ENCODE measurements at places on chromosomes 3 and 15.

GRCh38 chr15:24729760-24730159 is 54.2 kb downstream of the NPAP1 start:
- no peak for DNase-seq

- no peak for DNase-seq
Measured at GRCh38 chr3:195075199-195075940, 195.6 kb downstream of the XXYLT1 start.

DNA sequence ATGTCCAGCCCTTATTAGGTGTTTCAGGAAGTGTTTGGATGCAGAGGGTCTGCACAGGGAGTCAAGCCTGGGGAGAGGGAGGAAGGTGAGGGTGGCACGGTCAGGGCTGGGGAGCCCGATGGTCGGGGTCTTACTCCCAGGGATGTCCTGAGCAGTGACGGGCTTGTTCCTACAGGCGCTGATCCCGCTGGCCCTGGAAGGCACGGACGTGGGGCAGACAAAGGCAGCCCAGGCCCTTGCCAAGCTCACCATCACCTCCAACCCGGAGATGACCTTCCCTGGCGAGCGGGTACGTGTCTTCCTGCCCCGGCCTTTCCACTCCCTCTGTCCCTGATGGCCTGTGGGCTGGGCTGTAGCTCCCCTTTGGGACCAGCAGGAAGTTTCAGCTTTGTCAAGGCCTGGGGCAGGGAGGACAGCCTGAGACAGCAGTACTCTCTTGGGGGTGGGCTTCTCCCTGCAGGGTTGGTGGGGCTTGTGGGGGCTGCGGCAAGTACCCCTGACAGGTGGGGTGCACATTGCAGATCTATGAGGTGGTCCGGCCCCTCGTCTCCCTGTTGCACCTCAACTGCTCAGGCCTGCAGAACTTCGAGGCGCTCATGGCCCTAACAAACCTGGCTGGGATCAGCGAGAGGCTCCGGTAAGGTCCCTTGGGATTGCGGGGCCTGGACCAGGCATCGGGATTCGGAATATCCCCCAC is 4.6 kb upstream of the RCCD1 start:
- DNase-seq = no peak

- no peak for DNase-seq
Measured at GRCh38 chr3:55477306-55478303, 9.5 kb downstream of the WNT5A start.

GRCh38 chr3:142608631-142609030 is 12.4 kb downstream of the PLS1 start:
- no peak for DNase-seq

- DNase-seq = no peak
Measured at GRCh38 chr3:21377071-21377769, 373.8 kb downstream of the ZNF385D start.

GRCh38 chr3:123485551-123485950 is 36.7 kb upstream of the ADCY5 start:
- no peak for DNase-seq

DNA sequence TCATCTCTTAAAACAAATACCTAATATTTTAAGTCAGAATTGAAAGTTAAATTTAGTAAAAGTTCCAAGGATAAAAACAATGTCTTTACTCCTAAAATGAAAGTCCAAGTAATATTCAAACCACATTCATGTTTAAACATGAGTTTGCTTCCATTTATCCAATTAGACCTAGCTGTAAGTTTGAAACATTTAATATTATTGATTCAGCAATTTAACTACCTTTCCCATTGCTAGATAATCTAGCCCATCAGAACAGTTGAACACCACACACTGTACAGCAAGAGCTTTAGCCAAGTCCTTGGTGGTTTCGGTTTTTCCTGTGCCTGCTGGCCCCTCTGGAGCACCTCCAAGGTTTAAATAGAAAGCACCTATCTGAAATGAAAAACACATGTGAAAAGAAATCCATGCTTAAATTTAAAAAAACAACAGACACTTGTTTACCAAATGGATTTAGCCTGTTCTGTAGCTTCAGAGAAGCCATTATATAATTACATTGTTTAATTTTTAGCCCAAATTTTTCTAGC is 97.8 kb downstream of the DNAH12 start:
- DNase-seq = no peak

DNA sequence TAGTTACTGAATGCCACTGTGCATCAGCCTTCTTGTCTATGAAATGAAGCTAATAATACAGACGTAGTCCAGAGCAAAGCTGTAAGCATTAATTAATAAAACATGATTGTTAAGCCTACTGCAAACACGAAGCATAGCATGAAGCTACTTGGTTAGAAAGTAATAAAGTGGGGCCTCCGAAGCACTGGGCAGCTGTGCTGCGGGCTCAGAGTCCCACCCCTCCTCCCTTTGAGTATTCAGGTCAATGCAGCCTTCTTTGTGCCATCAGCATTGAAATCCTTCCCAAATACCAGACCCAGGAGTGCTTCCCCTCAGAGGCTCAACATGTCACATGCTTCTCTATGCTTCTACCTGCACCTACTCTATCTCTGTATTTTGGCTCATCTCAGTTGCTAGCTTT is 1112.6 kb downstream of the IGSF11 start:
- DNase-seq = no peak

DNA sequence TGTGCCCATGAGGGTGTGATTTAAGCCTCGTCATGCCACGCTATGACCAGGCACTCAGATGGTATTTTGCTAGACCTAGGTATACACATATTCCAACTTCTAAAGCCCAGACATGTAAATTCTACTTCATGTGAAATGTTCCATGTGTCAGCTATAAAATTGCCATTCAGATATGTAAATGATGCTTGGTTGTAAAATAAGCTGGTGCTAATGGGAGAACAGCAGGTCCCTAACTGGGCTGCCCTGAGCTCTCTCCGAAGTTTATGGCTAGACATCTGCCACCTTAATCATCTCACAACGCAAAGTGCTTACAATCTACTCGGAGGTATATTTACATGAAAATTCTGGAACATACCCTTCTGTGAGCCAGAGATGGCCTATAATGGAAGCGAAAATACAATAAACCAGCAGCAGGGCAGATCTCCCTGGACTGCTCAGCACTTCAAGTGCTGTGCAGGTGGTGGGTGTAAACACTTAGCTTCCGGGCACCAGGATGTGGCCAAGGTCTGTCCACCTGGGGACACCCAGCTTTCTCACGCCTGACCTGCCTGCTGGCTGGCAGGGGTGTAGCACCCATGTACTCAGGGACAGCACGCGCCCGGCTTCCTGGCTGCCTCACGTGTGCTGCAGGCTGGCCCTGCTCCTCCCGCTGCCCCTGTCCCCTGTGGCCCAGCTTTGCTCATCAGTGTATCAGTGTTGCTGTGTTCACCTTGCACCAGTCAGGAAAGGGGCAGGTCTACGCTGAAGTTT is 82.0 kb downstream of the CHDH start:
- no peak for DNase-seq

DNA sequence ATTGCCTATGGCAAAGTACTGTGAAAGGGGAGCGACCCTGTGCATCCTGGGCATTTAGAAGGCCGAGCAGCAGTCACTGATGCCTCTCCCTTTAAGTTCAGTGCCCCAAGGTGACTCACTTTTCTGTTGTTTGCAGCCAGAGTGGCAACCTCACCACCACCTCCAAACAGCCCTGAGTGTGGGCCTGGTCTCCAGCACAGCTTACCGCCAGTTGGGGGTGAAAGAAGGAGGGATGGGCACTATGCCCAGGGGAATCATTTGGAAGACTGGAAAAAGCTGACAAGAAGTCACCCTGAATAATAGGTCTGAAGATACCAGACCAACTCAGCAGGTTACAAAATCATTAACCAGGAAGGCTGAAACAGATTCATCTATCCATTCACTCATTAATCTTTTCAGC is 571.8 kb downstream of the EPHB1 start:
- no peak for DNase-seq

DNA sequence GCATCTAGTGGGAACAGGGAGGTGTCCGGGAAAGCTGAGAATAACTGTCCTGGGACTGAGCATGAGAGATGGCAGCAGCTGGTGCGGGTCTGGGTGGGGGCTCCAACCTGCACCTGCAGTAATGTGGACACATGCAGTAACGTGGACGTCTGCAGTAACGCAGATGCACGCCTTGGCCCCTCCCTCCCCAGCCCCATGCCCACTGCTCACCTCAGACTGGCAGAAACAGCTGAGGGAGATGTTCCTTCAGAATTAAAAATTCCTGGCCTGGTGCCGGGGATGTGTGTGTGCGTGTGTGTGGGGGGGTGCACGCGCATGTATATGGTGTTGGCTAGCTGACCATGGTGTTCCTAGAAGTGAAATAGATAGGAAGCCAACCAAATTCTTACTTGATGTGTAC is 86.7 kb upstream of the OXTR start:
- DNase-seq = no peak

DNA sequence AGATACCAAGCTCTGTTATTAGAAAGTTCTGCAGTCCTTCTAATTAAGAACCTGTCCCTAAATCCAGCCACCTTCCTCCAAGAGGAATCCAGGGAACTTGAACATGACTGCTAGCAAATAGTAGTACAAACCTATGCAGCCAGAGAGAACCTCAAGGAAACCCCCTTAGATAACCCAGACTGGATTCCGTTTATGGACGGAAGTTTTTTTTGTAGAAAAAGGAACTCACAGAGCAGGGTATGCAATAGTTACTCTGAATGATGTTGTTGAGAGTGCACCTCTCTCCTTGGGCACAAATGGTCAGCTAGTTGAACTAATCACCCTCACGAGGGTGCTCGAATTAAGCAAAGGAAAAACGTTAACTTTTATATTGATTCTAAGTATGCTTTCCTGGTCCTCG is 40.8 kb downstream of the TM4SF18 start:
- DNase-seq = no peak

GRCh38 chr3:52827441-52827840 is 3.0 kb downstream of the ITIH4 start:
- DNase-seq = no peak

- DNase-seq = no peak
Measured at GRCh38 chr15:88266170-88266569, 9.6 kb upstream of the NTRK3 start.

DNA sequence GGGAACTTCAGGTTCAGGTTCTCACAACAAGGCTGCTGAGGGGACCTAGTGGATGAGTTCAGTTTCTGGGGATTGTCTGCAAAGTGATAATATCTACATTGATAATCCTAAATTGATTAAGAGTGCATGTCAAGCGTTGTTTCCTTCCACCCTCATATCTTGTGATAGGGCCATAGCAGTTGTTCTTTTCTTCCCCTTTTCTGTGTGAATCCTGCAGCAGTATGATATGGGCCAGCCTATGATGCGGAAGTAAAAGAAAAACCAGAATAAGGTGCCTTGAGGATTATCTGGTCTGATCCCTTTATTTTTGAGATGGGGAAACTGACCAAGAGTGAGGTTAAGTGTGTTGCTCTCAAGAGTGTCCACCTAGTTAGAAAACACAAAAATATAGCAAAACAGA is 86.2 kb downstream of the MITF start:
- DNase-seq = no peak

DNA sequence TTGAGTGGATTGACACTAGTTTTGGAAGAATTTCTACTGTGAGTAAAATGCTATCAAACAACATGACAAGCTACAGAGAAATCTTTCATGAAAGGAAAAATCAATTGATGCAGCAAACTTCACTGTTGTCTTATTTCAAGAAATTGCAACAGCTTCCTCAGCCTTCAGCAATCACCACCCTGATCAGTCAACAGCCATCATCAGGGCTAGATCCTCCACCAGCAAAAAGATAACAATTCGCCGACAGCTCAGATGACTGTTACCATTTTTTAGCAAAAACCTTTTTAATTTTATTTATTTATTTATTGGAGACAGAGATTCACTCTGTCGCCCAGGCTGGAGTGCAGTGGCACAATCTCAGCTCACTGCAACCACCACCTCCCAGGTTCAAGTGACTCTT is 44.0 kb downstream of the MLH1 start:
- DNase-seq = no peak

DNA sequence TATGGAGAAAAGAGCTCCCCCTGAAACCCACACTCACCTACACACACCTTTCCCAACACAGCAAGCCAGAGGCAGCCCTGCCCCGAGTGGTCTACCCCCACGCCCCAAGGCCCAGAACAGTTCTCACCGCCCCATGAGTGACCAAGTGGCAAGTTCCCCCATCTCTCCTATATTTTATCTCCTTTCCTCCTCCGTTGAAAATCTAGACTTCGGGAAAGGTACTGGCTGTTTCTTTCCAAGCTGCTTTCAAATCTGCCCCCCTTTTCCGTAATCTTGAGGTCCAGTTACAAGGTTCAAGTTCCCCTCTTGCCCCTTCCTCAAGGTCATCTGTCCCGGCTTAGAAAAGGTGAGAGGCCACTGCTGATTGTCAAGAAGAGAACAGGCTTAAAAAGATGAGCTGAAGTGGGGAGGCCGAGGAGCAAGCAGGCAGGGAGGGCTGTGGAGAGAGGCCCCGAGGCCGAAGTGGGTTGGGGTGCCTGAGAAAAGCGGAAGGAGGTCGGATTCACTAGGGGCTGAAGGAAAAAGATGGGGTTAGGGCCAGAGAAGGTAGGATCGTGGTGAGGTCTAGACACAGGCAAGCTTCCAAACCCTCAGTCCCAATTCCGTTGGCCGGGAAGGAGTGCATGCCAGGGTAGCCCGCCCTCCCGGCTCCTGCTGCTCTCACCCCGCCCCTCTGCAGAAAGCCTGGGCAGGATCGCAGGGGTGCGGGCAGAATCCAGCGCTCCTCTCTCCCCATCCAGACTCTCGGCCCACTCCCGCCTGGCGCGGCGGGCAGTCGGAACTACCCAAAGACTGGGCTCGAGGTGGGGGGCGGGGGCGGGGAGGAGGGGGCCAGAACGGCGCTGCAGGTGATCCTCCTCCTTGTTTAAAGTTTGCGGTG is 1.7 kb downstream of the SEMA5B start:
- DNase-seq = no peak

DNA sequence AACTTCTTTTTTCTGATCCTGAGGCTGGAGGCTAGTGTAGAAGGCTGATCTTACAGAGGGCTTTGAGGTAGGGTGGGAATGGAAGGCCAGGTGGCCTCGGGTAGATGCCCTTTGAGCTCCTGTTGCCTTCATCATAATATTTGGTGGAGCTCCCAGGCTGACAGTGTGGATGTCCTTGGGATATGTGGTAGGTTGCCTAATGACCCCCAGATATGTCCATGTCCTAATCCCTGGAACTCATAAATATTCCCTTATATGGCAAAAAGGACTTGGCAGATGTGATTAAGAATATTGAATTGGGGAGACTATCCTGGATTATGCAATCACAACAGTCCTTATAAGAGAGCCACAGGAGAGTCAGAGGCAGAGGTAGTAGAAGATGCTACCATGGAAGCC is 5.5 kb downstream of the ADAMTSL3 start:
- no peak for DNase-seq

DNA sequence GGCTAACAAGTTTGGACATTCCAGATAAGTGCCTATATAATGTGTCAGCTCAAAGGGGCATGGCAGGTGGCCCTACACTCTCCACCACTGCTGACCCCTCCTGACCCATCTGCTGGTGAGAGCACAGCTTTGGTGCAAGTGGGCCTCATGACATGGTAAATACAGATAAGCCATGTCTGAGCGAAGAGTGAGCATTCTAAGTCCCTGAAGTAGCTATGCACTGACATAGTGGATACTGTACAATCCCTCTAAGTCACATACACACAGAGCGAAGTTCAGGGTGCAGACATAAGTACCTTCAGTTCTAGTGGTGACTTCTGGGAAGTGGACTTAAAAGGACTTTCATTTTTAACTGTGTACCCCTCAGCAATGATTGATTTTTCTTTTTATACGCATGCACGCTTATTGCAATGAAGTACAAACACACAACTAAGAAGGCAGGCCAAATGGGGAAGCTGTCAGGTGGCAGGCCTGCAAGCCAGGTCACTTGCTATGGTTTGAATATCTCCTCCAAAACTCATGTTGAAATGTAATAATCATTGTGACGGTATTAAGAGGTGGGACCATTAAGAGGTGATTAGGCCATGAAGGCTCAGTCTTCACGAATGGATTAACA is 41.5 kb downstream of the TBC1D2B start:
- DNase-seq = no peak

- DNase-seq = peak; percentile 16
Measured at GRCh38 chr3:14598143-14598569, 53.4 kb upstream of the CCDC174 start.
